ENCODE measurements at places on chromosomes 12 and 14. TPM values are rescaled to one million over a fixed set of nuclear protein-coding genes. Genes with fewer than 3 reads are reported as not detected.

The ABCC9 gene
- not detected for total RNA-seq

The SLC25A47 gene
- not detected for total RNA-seq

The AQP5 gene
- total RNA-seq: not detected

The KANSL2 gene
- total RNA-seq: 144 TPM

GRCh38 chr14:68719634-68720384, 73.1 kb downstream of the ZFP36L1 start:
- H3K27me3 ChIP-seq: no peaks in the 10 kb centered on the region
- no peaks in the 10 kb centered on the region for H3K36me3 ChIP-seq
- no peak for DNase-seq
- H3K27ac ChIP-seq: no peak overlapping the region

DNA sequence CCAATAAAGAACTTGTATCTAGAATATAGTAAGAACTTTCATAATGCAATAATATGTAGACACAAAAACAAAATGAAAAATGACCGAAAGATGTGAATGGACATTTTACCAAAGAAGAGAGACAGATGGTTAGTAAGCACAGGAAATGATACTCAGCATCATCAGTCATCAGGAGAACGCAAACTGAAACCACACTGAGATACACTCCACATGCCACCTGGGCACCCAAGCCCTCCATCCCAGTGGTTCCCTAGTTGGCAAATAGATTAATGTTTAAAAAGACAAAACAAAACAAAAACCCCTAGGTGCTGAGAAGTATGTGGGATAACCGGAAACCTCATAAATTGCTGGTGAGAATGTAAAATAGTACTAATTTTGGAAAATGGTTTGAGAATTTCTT, 26.8 kb upstream of the VPS33A start:
- no peaks in the 10 kb centered on the region for H3K4me1 ChIP-seq
- H3K4me3 ChIP-seq: no peak overlapping the region
- H3K27me3 ChIP-seq: no peaks in the 10 kb centered on the region
- H3K36me3 ChIP-seq: peaks cover 19% of the 10 kb centered on the region
- DNase-seq: no peak

DNA sequence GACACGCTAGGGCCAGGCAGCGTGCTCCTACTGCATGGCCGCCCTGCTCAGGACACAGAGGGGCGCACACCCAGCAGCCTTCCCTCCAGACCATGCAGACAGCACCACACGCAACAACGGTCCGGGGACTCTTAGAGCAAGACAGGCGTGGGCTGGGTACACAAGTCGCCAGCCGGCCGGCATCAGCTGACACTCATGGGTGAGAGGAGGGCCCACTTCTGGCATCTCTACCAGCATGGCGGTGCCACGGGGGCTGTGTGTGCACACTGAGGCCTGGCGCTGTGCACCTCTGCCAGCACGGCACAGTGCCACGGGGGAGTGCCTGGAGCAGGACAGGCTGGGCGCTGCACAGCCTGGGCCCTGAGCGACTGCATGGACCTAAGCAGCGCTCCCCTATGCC, 6.7 kb upstream of the BTBD6 start:
- no peaks in the 10 kb centered on the region for H3K27me3 ChIP-seq
- H3K27ac ChIP-seq: no peak overlapping the region
- DNase-seq: no peak
- H3K36me3 ChIP-seq: peaks cover 19% of the 10 kb centered on the region
- H3K4me1 ChIP-seq: peaks cover 3% of the 10 kb centered on the region

DNA sequence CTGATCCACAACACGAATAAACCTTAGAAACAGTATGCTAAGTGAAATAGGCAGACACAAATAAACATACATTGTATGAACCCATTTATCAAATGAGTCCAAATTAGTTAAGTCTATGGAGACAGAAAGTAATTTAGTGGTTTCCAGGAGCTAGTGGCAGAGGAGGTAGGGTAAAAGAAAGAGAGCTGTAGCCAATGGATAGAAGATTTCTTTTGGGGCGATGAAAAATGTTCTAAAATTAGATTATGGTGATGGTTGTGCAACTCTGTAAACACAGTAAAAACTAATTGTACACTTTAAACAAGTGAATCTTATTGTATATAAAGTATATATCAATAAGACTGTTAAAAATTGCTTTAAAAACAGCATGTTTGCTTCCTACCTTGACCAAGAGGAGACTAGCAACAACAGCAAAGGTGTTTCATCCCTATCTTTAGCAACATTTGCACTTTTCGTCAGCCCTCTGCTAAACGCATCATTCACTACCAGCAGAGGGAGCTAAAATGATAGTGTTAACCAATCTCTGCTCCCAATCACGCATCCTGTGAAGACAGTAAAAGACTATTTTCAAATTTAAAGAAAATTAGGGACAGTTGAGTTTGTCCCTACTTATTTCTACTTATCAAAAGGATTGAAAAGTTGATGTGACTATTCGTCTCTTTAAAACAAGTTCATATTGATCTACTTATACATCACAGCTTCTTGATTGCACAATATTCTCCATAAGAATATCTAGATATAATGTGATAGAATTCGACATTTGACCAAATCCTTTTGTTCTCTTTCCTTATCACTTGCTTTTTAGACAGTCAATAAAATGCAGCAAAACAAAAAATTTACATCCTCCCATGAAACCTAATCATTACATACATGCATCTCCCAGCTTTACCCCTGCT, 24.0 kb upstream of the LGR5 start:
- H3K27ac ChIP-seq: no peak overlapping the region
- H3K4me1 ChIP-seq: no peaks in the 10 kb centered on the region
- H3K27me3 ChIP-seq: peaks cover 5% of the 10 kb centered on the region
- H3K36me3 ChIP-seq: no peaks in the 10 kb centered on the region
- no peak for DNase-seq
- no peak overlapping the region for H3K4me3 ChIP-seq

- H3K27me3 ChIP-seq: no peaks in the 10 kb centered on the region
- no peak overlapping the region for H3K4me3 ChIP-seq
- DNase-seq: no peak
- no peaks in the 10 kb centered on the region for H3K4me1 ChIP-seq
- no peak overlapping the region for H3K27ac ChIP-seq
Measured at GRCh38 chr12:45762185-45763110, 32.9 kb downstream of the ARID2 start.

DNA sequence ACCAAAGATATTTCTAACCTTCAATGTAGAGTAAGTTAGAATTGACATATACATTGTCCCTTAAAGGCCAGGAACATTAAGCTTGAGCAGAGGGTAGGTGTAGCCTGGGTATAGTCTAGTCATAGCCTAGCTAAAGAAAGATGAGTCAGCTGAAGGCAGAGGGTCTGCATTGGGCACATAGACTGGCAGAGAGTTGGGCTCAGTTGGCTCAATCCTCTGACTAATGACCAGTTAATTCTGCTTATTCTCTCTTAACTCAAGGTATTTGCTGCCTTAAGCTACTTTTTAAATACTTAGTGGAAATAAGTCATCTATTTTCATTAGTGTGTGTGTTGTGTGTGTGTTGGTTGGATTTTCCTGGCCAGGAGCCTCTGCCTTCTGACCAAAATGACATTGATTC, 467.1 kb downstream of the RAD51B start:
- H3K27me3 ChIP-seq: no peaks in the 10 kb centered on the region
- H3K4me1 ChIP-seq: peaks cover 57% of the 10 kb centered on the region
- H3K27ac ChIP-seq: peak overlapping the region; percentile 88
- H3K4me3 ChIP-seq: no peak overlapping the region

DNA sequence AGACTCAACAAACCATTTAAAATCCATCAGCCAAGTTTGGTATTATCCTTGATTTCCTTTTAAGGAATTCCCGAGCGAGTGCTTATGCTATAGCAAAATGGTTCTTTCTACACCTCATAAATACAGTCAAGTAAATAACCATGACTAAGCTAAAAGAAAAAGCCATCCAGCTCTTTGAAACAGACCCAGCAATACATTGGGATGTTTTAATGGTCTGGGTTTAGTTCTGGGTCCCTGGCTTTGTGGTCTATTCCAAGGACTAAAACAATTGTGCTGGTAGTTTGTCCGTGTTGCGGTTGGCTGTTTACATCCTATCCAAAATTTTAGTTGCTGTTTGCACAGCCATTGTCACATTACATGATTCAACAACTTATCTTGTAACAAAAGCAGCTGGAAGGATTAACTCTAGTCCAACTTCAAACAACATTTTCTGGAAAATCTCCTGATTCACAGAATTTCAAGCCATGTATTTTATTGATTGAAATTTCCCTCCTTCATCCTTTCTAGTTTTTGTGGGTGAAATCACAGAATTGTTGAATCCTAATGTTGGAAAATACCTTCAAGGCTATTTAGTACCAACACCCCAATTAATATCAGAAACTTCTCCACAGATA, 19.6 kb downstream of the KLRB1 start:
- no peaks in the 10 kb centered on the region for H3K27me3 ChIP-seq
- H3K4me3 ChIP-seq: no peak overlapping the region
- no peak overlapping the region for H3K27ac ChIP-seq
- H3K36me3 ChIP-seq: no peaks in the 10 kb centered on the region
- no peaks in the 10 kb centered on the region for H3K4me1 ChIP-seq

GRCh38 chr12:5881666-5882065, 63.4 kb downstream of the ANO2 start:
- no peaks in the 10 kb centered on the region for H3K36me3 ChIP-seq
- no peak overlapping the region for H3K27ac ChIP-seq
- no peaks in the 10 kb centered on the region for H3K4me1 ChIP-seq
- no peak for DNase-seq

DNA sequence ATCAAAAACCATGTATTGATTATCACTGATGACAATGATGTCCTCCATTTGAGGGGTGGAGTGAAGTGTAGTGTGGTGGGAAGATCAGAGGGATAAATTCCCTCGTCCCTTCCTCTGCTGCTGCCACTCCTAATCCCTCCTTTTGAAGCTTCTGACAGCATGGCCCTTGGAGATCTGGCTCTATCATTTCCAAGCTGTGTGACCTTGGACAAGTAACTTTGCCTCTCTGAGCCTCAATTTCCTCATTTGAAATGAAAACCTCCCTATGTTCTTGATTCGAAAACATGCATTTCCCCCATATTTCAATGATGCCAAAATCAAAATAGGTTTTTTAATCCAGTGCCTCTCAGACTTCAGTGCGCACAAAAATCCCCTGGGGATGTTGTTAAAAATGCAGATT, 231.6 kb downstream of the RBM19 start:
- no peak for DNase-seq
- no peaks in the 10 kb centered on the region for H3K4me1 ChIP-seq

GRCh38 chr12:57803319-57803893, 15.1 kb downstream of the AVIL start:
- H3K36me3 ChIP-seq: peaks cover 41% of the 10 kb centered on the region
- no peaks in the 10 kb centered on the region for H3K4me1 ChIP-seq
- H3K4me3 ChIP-seq: no peak overlapping the region
- peak; percentile 56 for DNase-seq

DNA sequence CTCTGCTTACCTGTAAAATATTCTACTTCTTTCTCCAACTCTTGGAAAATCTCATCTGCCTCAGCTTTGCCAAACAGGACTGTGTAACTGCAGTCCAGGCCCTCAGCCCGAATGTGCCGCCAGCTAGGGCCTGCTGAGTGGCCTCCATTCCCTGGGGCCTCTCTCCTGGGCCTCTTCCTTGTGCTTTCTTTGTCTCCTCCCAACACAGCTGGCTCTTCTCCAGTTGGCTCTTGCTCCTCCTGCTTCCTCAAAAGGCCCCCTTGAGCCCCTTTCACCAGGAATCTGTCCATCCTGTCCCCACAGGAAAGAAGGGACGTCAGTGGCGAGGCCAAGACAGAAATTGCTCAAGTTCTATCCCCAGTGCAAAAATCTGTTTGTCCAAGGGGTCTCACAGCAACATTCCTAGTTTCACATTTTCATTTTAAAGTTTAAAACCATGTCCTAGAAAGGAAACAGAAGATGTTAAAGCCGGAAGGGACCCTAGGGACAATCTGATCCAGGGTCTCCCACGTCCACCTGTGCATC, 713 bp downstream of the ALKBH2 start:
- peak overlapping the region; percentile 84 for H3K4me3 ChIP-seq
- peaks cover 37% of the 10 kb centered on the region for H3K4me1 ChIP-seq
- peak overlapping the region; percentile 64 for H3K27ac ChIP-seq
- peaks cover 22% of the 10 kb centered on the region for H3K36me3 ChIP-seq

- peaks cover 100% of the 10 kb centered on the region for H3K4me1 ChIP-seq
- peaks cover 69% of the 10 kb centered on the region for H3K36me3 ChIP-seq
- H3K27me3 ChIP-seq: no peaks in the 10 kb centered on the region
- H3K27ac ChIP-seq: peak overlapping the region; percentile 99
- DNase-seq: no peak
- H3K4me3 ChIP-seq: no peak overlapping the region
Measured at GRCh38 chr14:22552827-22553076, 36.3 kb downstream of the DAD1 start.

Measured in CD4-positive, alpha-beta T cell (primary cell).